DMS53 (cell line): ENCODE measurements at places on chromosomes 6 and 20.

- DNase-seq = no peak
Measured at GRCh38 chr20:34437330-34437986, 74.4 kb downstream of the ITCH start.

GRCh38 chr6:106185615-106186014 is 99.5 kb downstream of the PRDM1 start:
- DNase-seq = no peak

DNA sequence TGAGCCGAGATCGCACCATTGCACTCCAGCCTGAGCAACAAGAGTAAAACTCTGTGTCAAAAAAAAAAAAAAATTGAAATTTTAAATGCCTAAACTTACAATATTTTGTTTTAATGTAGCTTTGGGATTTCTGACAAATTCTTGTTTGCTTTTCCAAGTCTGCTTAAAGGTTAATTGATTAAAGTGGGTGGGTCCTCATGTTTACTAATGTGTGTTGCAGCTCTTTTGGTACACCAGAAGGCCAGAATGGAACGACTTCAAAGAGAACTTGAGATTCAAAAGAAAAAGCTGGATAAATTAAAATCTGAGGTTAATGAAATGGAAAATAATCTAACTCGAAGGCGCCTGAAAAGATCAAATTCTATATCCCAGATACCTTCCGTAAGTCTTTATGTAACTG is 2.7 kb upstream of the SUMO4 start:
- no peak for DNase-seq

- no peak for DNase-seq
Measured at GRCh38 chr6:148307405-148307804, 35.2 kb upstream of the SASH1 start.

DNA sequence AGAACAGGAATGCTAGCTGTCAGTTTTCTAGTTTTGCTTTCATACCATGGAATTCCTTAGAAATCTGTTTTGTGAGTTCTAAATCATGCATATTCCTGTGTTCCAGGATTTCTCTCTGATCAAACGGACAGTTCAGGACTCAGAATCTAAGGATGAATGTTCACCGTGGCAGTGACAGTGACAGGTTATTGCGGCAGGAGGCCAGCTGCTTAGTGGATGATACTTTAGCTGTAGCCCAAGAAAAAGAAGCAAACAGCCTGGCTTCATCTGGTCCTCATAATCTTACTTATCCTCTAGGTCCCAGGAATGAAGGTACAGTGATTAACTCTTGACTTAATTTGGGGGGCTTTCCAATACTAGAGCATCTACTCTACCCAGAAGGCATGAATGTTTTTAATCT is 27.1 kb downstream of the KCTD20 start:
- DNase-seq = no peak

DNA sequence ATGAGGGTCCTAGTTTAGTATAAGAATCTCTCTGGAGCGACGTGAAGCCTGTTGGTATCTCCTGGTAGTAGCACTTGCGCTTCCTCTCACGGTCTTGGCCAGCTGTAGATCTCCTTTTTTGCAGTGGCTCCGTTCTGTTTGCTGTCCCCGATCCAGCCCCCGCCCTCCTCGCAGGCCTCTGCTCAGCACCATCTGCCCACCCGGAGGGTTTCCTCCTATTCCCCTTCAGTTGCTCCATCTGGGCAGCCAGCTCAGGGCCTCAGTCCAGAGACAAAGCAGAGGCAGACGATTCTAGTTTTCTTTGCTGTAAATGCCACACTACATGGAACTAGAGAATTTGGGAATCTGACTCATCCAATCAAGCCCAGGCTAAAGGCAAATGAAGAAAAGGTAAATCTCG is 126.6 kb downstream of the TIAM2 start:
- DNase-seq = no peak

- peak; percentile 70 for DNase-seq
Measured at GRCh38 chr6:37019065-37019450, 13.6 kb downstream of the FGD2 start.

DNA sequence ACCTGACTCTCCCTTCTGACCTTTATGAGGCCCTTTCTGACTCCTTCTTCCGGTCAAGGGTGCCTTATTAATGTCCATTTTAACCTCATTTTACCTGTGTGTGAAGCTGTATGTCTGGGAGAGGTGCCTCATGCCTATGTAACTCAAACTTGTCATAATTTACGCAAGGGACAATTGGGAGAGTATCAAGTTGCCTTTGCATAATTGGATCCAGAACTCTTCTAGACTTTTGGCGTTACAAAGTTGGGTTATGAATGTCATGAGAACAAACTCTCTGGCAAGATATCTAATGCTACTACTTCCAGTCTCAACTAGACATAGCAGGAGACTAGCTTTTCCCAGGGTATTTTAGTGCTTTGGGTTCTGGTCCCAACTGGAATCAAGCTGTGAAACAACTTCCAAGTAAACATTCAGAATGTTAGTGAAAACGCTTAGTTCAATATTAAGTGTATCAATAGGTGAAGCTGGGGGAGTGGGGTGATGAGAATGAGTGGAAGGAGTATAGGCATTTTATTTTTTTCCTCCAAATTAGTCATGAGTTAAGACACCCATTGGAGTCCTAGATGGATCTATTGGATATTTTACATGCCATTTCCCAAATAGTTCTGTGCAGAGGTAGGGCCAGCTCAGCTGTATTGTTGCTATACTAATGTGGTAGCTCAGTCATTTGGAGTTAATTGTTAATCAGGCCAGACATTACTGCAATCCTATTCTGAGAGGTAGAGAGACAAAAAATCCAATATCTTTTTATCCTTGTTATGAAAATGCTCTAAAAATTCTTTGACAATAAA is 159.9 kb downstream of the TFAP2B start:
- no peak for DNase-seq
